RKO (cell line): ENCODE measurements at places on chromosomes 3 and 15.

- no peak for DNase-seq
Observed at GRCh38 chr3:48222616-48223513, at the start of gene CAMP. Gene CAMP (plus strand): TSS chr3:48223495. CDS start chr3:48223512, 17 bp downstream.

DNA sequence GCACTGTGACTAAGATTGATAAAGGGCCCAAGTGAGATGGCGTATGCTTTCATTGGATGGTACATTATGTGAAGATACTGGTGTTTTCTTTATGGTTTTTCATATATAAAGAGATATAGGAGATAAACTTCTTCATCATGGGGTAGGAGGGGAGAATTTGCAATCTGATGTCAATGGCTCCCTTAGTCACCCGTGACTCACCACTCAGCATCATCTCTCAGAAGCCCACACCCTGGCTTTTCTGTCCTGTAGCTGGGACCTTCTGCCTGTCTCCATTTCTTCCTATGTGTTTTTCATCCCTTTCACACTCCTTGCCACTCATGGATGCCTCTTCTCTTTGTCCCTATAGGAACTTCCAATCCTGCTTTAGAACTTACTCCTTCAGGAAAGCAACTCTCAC lies 114.3 kb upstream of the SEMA6D start:
- no peak for DNase-seq

DNA sequence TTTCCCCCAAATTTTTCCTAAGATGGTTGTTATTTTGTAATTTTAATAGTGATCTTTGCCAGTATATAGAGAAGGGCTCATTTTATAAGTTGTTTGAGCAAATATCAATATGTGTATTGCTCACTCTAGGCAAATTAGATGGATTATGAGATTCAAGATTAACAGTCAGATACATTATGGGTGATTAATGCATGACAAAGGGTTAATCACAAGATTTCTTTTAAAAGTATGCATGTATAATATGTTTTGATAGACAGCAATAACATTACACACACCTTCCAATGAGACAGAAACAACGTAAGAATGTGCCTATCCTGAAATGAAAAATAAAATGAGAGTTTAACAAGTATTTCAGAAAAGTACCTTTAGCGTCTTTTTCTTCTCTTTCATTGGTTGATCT lies 547.6 kb upstream of the AGTR1 start:
- DNase-seq: peak; percentile 3

- DNase-seq: no peak
Observed at GRCh38 chr15:29532296-29532695, 262.7 kb upstream of the NSMCE3 start.

- no peak for DNase-seq
Observed at GRCh38 chr3:31635545-31635944, 102.8 kb downstream of the STT3B start.

GRCh38 chr15:87967951-87968350 lies 288.6 kb downstream of the NTRK3 start:
- no peak for DNase-seq

- DNase-seq: no peak
Observed at GRCh38 chr15:77180270-77180669, 109.4 kb upstream of the TSPAN3 start.

DNA sequence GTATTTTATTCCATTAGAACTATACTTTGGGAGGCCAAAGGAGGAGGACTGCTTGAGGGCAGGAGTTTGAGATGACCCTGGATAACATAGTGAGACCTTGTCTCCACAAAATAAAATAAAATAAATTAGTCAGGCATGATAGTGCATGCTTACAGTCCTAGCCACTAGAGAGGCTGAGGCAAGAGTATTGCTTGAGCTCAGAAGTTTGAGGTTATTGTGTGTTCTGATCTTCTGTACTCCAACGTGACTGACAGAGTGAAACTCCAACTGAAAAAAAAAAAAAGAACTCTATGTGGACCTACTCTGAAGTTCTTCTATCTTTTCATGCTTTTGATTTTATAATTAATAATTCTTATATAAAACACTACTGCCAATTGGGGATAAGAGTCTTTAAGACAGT lies 1560.0 kb upstream of the GBE1 start:
- no peak for DNase-seq

- peak; percentile 92 for DNase-seq
Observed at GRCh38 chr3:9396301-9396631, 1.1 kb upstream of the SETD5 start.

- no peak for DNase-seq
Observed at GRCh38 chr3:37907906-37908305, 46.2 kb downstream of the CTDSPL start.

DNA sequence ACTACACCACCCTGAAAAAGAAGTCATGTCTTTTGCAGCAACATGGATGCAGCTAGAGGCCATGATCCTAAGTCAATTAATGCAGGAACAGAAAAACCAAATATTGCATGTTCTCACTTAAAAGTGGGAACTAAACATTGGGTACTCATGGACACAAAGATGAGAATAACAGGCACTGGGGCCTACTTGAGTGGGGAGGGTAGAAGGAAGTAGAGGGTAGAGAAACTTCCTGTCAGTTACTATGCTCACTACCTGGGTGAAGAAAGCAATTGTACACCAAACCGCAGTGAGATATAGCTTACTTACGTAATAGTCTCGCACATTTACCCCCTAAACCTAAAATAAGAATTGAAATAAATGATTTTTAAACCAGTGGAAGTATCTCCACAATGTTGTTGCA lies 480.5 kb upstream of the ARRDC4 start:
- no peak for DNase-seq

GRCh38 chr3:34279901-34280300 lies 481.5 kb downstream of the PDCD6IP start:
- DNase-seq: no peak

DNA sequence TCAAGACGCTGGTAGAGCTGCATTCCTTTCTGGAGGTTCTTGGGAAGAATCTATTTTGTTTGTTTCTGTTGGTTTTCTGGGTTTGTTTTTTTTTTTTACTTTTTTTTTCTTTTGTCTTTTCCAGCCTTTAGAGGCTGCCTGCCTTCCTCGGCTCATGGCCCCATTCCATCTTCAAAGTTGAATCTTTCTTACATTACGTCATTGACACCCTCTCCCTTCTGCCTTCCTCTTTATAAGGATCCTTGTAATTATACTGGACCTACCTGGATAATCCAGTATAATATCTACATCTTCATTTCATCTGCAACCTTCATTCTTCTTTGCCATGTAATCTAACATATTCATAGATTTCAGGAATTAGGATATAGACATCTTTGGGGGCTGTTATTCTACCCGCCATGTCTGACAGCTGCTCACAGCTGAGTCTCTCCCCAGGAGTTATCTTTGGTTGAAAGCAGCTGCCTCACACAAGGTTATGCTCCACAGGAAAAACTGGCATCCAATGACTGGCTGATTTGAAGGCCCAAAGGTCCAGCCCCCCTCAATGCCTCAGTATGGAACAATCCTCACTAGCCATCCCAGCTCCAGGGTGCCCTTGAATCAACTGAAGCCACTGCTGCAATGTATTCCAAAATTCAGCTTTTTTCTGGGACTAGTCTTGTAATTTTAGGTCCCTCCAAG lies 38.4 kb upstream of the THBS1 start:
- DNase-seq: no peak
